Mesendoderm (in vitro differentiated cells): ENCODE measurements at places on chromosomes 2 and 18.
A peak's percentile ranks its signal among the peaks of the same experiment; 100 is the strongest.

GRCh38 chr2:235077046-235077445 lies 125.2 kb downstream of the SH3BP4 start:
- DNase-seq = no peak

- no peak for DNase-seq
Measured at GRCh38 chr2:157173740-157174184, 83.7 kb upstream of the GALNT5 start.

GRCh38 chr2:29776406-29776805 lies 145.0 kb downstream of the ALK start:
- no peak for DNase-seq

GRCh38 chr2:241204010-241204384 lies 15.5 kb downstream of the ANO7 start:
- DNase-seq = no peak

- no peak for DNase-seq
Measured at GRCh38 chr2:234593636-234594035, 96.8 kb upstream of the ARL4C start.

DNA sequence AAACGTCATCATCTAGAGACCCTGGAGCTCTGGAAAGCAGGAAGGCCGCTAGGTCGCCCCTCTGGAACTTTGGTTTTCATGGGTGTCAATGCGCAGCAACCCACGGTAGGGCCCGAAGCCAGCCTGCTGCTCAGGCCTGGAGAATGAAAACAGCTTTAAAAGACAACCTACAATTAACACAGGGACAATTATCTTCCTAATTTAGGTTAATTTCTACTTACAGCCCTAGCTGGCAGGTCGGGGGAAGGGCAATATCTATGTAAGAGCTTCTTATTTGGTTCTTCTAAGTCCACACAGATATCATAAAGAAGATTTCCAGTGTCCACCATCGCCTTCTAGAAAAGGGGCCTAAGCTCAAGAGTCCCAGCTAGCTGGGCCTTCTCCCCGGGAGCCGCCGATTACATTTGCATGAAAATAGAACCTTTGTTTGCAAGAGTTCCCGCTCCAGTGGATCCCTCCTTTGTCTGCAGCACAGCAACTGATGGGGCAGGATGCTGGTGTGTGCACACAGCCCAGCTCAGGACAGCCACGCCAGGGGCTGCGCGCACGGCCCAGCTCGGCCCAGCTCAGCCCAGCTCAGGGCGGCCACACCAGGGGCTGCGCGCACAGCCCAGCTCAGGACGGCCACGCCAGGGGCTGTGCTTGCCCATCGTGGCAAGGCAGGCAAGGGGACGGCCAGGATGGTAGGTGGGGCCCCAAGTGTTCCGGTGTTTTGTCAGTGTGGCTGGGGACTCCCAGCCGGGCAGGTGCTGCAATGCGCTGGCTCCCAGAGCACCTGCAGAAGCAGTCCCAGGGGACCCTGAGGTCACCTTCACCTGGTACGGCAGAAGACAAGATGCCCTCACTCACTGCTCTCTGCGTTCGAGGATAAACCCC lies 109.1 kb downstream of the HDAC4 start:
- DNase-seq = peak; percentile 77
